ENCODE measurements at places on chromosomes 2 and 18.
A peak's percentile ranks its signal among the peaks of the same experiment; 100 is the strongest.

- no peak for DNase-seq
Measured at GRCh38 chr2:8790739-8791162, 46.7 kb downstream of the KIDINS220 start.

DNA sequence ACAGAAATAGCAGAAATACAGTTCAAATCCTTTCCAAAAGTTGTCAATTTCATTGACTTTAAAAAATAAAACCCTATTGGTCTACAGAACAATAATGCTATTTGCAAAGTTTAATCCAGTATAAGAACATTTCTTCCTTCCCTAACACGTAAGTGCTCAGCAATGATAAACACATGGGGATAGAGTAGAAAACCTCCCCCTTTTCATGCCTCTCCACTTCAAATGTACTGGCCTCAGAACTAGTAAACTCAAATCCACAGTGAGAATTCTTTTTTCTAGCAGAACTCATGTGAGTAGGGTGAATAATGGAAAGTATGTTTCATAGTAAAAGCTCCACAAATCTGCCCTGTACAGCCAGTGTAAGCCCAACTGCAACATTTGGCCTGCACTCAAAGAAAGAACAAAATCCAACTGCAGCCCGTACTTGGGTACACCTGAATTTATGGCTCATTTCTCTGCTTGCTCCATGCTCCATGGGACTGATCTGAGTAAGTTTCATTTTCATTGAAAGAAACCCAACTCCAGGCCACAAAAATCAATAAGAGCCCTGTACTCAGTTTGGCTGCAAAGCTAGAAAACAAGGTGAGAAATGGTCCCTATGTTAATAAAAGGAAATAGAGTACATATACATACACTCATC, 115.0 kb upstream of the RMDN2 start:
- DNase-seq = no peak

DNA sequence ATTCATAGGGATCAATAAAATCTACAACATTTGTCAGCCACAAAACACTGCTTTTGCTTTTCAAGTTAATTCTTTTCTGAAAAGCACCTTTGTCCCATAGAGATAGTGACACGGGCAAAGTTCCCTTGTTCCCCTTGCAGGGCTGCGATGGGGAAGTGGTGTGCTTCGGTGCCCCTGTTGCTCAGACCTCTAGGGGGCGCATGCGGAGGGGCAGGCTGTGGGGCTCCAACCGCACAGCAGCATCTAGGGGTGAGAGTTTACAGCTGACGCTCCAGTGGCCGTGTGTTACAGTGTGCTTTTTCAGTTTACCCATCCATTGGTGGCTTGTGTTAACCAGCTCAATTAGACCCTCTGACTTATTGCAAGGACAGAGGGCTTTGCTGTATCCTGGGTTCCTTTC, 1432.2 kb upstream of the ACVR2A start:
- DNase-seq = no peak

GRCh38 chr2:197300139-197300538, 10.4 kb downstream of the ANKRD44 start:
- no peak for DNase-seq

DNA sequence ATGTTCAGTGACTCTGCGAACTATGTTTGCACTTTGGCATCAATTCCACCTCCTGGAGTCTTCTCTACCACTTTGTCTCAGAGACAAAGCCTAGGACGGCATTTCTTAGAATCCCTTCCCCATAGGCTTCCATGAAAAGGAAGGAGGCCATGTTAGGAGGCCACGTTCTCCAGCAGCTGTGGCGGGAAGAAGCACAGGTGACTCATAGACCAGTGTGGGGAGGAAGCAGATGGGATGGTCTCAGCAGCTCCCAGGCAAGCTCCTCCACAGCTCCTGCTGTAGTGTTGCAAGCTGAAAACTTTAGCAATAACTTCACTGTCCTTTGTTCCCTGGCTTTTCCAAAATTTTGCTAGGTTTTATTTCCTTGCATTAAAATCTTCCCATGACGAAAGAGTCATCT, 781.3 kb upstream of the ID2 start:
- no peak for DNase-seq

DNA sequence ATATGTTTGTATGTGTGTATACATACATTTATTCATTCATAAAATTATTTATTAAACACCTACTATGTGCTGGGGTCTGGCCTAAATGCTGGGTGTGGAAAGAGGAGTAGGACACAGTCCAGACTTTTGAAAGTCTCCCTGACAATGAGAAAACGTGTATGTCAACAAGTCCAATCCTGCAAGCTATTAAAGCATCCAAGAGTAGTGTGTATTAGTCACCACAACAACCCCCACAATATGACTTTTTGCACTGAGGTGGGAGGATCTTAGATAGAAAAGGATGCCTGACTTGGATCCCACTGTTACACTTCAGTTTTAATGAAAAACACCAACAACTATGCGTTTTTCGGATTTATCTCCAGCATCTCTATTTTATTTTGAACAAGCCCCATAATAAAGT, 446.4 kb downstream of the EPHA4 start:
- peak; percentile 9 for DNase-seq

DNA sequence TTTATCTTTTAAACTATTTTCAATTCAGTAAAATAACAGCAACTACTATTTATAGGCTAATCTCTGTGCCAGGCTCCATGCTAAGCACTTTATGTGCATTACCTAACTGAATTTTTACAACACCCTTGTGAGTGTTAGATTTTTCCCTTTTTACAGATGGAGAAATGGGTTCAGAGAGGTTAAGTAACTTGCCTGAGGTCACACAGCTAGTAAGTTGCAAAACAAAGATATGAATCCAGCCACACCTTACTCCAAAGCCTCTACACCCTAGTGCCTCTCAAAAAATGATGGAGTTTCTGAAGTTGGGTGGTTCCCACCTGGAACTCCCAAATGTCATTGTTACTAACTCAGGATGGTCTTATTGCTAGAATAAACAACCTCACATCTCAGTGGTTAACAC, 60.8 kb downstream of the RHOB start:
- no peak for DNase-seq

DNA sequence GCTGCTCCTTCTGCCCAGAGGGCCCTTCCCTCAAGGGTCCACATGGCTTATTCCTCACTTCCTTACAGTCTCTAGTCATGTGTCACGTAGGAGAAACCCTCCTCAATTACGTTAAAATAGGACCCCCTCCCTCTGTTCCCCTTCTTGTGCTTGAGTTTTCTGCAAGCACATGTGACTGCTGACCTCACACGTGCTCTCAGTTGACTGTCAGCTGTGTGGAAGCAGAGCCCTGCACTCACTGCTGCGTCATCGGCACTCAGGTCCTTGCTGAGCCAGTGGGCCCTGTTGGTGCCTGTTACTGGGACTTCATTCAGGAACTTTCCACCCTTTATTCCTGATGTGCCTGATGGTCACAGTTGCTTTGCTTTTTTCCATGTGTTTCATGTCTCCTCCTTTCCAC, 11.1 kb downstream of the ATG16L1 start:
- DNase-seq = no peak

- DNase-seq = no peak
Measured at GRCh38 chr18:12329125-12329698, 21.2 kb downstream of the TUBB6 start.

- DNase-seq = peak; percentile 26
Measured at GRCh38 chr2:200121931-200122330, 166.5 kb downstream of the MAIP1 start.
